ENCODE measurements at places on chromosomes 7 and 10.

- DNase-seq: peak; percentile 84
Measured at GRCh38 chr7:152436111-152436930, 518 bp upstream of the KMT2C start.

DNA sequence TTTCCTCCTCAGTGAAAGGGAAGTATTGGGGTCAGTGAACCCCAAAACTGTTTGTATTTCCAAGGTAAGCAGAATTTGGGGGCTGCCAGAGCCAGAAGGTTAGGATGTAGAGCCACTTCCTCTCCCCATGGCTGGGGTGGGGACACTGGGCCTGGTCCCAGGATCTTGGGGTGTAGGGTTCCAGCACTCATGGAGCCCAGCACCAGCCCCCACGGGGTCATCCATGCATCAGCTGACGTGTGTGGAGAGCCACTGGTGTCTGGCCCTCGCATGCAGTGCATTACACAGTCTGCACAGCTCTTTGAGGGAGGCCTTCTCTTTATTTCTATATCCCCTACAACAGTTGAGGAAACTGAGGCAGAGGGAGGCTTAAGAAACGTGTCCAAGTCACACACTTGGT, 91.4 kb downstream of the ZMIZ1 start:
- DNase-seq: no peak

GRCh38 chr10:132078746-132079345, 13.1 kb downstream of the JAKMIP3 start:
- DNase-seq: no peak

- no peak for DNase-seq
Measured at GRCh38 chr10:70753841-70754621, 31.1 kb downstream of the TBATA start.

DNA sequence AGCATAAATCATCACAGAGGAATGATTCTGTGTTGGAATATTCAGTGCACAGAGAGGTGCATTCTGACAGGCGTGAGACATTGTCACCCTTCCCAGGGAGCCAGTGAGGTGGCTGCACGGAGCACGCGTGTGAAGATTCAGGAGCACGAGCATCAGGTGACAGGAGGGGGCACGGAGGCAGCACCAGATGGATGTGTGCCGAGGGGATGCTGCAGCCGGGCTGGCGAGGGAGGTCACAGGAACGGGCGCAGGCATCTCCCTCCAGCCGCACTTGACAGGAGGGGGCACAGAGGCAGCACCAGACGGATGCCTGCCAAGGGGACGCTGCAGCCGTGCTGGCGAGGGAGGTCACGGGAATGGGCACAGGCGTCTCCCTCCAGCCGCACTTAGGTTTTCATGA, 66.5 kb downstream of the DIP2C start:
- DNase-seq: no peak

GRCh38 chr7:45157653-45158401, at the start of gene RAMP3:
TSS of gene RAMP3 (plus strand) at chr7:45157791. CDS start at chr7:45157829, 38 bp downstream.
- no peak for DNase-seq

- no peak for DNase-seq
Measured at GRCh38 chr7:28081016-28081415, 99.6 kb downstream of the JAZF1 start.

- DNase-seq: no peak
Measured at GRCh38 chr10:4338768-4339167, 487.2 kb upstream of the AKR1E2 start.
